ENCODE measurements at places on chromosomes 1 and 21.

DNA sequence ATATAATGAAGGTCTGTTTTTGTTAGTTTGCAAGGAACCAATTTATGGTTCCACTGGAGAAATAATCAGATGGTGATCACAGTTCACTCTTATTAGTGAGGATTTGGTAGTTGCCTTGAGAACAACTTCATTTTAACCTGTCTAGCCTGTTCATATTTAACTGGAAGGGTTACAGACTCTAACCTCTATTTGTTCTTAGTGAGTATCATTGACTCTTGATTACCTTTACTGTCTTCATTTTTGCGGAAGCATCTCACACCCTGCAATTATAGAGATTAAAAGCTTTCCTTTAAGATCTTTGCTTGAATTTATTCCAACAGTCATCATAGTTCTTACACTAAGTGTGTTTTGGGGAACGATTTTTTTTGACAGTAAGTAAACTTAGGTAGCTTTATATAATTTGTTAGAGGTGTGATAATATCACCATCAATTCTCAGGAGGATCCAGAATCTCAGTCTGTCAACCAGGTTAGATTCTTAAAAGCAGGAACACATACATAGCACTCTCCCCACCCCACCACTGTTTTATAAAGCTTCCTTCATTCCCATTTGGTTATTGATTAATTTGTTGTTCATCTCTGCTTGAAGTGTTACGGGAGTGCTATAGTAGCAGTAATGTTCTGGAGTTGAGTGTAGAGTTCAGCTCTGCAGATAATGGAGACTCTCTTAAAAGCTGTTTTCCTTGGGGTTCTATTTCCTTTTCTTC is 30.1 kb downstream of the B3GALT2 start:
- DNase-seq: no peak

- DNase-seq: no peak
Observed at GRCh38 chr1:154694995-154695394, 87.0 kb upstream of the ADAR start.

- no peak for DNase-seq
Observed at GRCh38 chr1:41476807-41477361, 7.6 kb downstream of the EDN2 start.

DNA sequence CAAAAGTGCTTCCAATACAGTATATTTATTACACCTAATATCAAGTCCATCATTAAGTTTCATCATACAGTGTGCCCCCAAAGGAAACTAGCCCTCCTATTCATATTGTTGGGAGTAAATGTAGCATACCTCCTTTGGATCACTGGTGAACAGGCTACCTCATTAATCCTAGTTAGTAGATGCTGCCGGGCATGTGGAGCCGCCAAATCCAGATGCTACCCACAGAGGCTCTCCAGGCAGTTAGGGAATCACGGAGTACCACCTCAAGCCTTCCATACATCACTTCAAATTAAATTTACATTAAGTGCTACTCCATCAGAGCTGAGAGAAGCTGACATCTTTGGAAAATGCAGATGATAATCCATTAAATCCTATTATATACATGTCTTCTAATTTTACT is 121.7 kb upstream of the FOXD3 start:
- DNase-seq: no peak

- DNase-seq: no peak
Observed at GRCh38 chr1:67719329-67720196, 34.6 kb downstream of the GADD45A start.

GRCh38 chr1:241086686-241087085 is 270.3 kb downstream of the RGS7 start:
- DNase-seq: peak; percentile 7

GRCh38 chr1:58857680-58858673 is 74.1 kb upstream of the JUN start:
- DNase-seq: no peak

DNA sequence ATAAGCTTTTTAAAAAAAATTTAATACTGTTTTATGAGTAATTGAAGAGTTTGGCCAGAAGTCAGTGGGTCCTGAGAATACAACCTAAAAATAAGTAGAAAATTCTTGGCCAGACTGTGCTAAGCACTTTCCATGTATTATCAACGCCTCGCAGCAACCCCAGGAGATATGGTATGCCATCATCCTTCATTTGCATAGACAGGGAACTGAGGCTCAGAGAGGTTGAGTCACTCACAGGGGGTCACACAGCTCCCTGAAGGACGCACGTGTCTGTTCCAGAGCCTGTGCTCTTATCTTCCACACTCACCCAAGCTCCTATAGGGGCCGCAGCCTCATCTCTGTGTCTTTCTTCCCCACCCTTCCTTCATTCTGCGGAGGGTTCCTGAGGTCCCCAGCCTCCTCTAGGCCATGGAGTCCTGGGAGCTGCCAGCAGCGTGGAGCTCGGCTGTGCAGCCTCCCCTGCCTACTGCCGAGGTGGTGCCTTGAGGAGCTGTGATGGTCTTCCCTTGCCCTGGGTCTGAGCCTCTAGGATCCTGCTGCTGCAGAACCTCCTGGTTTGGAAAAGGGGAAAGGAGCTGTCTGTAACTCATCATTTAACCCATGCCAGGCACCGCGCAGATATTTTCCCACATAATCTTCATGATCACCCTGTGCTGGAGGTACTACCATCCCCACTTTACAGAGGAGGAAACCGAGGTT is 30.3 kb upstream of the ECE1 start:
- no peak for DNase-seq

GRCh38 chr21:38221594-38221993 is 35.2 kb upstream of the KCNJ15 start:
- no peak for DNase-seq

DNA sequence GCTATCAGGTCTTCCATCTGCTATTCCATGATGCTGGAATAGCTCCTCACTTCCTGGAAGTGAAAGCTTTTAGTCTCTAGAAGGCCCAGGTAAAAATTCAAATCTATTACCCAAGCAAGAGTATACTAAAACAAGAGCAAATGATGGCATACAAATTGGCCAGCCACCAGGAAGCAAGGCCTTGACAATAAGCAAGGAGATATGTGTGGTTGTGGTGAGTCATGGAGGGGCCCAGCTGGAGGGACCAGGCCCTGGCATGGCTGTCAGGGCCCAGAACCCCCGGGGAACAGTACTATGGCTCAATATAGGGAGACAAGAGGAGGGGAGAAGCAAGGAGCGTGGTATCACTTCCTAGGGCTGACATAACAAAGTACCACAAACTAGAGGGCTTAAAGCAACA is 358.7 kb downstream of the RRAGC start:
- DNase-seq: no peak

DNA sequence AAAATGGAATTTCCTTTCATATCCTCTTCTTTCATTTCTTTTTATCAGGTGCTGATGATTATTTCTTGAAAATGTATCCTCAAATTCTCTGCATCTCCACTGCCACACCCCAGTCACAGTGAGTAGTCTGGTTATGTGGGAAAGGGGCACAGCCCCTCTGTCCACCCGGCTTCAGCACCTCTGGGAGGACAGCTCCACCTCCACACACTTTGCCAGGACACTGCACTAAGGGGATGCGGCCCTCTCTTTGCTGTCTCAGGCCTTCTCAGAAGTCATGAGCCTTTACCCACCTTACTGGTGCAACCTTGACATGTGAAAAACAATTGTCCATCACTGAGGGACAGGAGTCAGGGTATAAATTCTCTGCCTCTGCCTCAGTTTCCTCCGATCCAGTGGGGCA is 433.1 kb downstream of the PCP4 start:
- DNase-seq: no peak

DNA sequence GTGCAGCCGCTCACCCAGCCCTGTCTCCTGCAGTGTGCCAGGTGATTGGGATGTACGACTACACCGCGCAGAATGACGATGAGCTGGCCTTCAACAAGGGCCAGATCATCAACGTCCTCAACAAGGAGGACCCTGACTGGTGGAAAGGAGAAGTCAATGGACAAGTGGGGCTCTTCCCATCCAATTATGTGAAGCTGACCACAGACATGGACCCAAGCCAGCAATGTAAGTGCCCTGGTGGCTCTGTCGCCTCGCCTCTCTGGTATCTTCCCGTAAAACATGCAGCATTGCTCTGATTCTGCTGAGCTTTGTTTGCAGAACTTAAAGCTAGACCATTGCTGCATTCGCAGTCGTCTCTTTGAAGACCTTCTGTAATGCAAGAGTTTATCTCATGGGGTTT is 79.2 kb downstream of the ATP5PO start:
- no peak for DNase-seq

DNA sequence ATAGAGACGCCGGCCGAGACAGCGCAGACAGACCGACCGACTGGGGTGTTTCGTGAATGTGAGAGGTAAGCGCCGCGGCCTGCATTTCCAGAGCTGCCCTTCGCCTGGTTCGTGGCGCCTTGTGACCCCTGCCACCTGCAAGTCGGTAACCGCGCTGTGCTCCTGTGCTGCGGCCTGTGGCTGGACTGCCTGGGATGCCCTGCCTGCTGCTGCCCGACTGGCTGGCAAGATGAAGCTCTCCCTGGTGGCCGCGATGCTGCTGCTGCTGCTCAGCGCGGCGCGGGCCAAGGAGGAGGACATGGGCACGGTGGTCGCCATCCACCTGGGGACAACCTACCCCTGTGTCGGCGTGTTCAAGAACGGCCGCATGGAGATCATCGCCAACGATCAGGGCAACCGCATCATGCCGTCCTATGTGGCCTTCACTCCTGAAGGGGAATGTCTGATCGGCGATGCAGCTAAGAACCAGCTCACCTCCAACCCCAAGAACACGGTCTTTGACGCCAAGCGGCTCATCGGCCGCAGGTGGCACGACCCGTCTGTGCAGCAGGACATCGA is 150.8 kb downstream of the RRAGC start:
- no peak for DNase-seq

GRCh38 chr1:180456191-180456590 is 46.2 kb downstream of the ACBD6 start:
- no peak for DNase-seq

DNA sequence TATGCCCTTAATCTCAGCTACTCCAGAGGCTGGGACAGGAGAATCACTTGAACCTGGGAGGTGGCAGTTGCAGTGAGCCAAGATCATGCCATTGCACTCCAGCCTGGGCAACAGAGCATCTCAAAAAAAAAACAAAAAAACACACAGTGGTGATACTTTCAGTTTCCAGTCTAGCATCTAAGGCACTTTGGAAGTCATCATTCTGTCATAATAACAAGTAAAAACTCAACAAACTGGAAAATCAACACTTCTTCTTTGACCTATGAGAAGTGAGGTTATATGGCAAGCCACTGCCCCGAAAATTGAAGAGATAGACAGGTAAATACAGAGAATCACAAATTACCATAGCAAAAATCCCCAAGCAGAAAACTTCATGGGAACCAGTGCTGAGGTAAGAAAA is 51.9 kb downstream of the IL12RB2 start:
- DNase-seq: no peak

GRCh38 chr1:184754476-184755225 is at the start of gene EDEM3:
TSS of gene EDEM3 (minus strand) at chr1:184754858. CDS start at chr1:184754646, 212 bp downstream.
- DNase-seq: peak; percentile 98

GRCh38 chr1:237197470-237198425 is 155.8 kb downstream of the RYR2 start:
- DNase-seq: peak; percentile 26

- no peak for DNase-seq
Observed at GRCh38 chr21:44737706-44738354, 26.5 kb upstream of the TSPEAR start.

DNA sequence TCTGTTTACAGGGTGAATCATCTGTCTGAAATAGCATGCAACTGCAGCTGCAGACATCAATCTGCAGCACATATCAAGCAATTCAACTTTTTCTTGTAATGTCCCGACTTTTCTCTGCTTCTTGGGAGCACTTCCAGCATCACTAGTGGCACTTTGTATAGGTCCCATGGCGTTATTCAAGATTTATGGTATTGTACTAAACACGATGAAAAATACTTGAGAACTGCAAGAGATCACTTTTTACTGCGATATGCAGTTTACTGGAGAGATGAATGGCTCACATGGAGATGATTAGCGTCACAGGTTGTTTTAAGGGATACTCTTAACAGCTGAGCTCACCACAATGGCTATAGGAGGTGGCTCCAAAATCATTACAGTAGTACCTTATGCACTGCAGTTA is 7.2 kb upstream of the SCMH1 start:
- DNase-seq: no peak

GRCh38 chr1:77927414-77927813 is 39.0 kb downstream of the NEXN start:
- DNase-seq: no peak

GRCh38 chr1:24443241-24443656 is 27.6 kb downstream of the NIPAL3 start:
- DNase-seq: no peak

- DNase-seq: no peak
Observed at GRCh38 chr21:19148056-19148455, 744.5 kb upstream of the TMPRSS15 start.

GRCh38 chr21:46017695-46018094 is 36.1 kb downstream of the COL6A1 start:
- no peak for DNase-seq

DNA sequence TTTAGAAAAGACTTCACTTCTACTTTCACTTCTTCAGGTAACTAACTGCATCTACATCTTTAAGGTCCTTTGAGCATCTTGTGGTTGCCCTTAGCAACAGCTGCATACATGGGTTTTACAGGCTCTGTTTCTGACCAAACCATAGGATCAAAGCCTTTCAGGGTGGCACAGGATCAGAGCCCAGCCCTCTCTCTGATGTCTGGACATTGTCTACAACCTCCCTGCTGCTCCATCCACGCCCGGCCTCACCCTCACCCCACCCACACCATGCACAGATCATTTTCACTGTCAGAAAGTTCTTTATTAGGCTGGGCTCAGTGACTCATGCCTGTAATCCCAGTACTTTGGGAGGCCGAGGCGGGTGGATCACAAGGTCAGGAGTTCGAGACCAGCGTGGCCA is 5.2 kb downstream of the NCF2 start:
- no peak for DNase-seq

GRCh38 chr1:192343344-192343743 is 26.6 kb downstream of the RGS21 start:
- DNase-seq: no peak

GRCh38 chr1:36155408-36156328 is at the start of gene MAP7D1:
TSS of gene MAP7D1 (plus strand) at chr1:36156160. CDS start at chr1:36156418, 258 bp downstream.
- DNase-seq: peak; percentile 90
